ENCODE measurements at places on chromosomes 12 and 14.

DNA sequence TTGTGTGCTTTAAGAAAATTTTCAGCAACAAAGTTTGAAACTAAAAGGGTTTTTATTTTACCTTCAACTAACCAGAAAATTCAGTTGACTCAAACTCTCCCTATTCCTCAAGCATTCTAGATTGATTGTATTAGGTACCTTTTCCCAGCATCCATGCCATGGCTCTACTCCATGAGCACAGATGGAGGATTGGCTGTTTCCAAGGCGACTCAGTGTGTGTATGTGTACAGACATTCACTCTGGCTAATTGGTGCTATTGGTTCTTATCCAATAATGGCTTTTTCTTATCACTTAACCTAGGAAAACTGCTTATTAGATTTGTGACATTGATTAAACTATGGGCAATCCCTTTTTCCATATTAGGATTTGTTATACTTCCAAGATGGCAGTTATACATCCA lies 202.6 kb downstream of the ANO6 start:
- no peak for DNase-seq

DNA sequence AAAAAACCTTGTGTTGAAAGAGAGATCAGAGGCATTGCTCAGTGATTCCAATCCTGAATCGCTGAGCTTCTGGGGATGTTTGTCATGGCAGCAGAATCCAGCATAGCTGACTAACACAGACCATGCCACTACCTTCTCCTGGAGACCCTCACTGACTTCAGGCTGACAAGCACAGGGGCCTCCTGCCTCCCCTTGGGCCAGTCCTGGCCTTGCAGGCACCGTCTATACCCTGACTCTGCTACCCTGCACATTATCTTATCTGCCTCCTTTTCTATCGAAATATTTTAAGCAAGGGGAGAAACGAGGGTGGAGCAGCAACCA lies 139.8 kb downstream of the KIF26A start:
- DNase-seq: no peak

GRCh38 chr14:101226603-101227425 lies 323.3 kb upstream of the RTL1 start:
- DNase-seq: no peak

GRCh38 chr12:69546693-69547438 lies 38.4 kb upstream of the CCT2 start:
- DNase-seq: no peak

- no peak for DNase-seq
Measured at GRCh38 chr12:87756721-87757120, 272.5 kb downstream of the C12orf50 start.

All from GOT3 (cell line).